ENCODE measurements at places on chromosomes 3 and 15.
A peak's percentile ranks its signal among the peaks of the same experiment; 100 is the strongest.

- DNase-seq = no peak
Observed at GRCh38 chr3:197137751-197138150, 108.1 kb upstream of the MELTF start.

DNA sequence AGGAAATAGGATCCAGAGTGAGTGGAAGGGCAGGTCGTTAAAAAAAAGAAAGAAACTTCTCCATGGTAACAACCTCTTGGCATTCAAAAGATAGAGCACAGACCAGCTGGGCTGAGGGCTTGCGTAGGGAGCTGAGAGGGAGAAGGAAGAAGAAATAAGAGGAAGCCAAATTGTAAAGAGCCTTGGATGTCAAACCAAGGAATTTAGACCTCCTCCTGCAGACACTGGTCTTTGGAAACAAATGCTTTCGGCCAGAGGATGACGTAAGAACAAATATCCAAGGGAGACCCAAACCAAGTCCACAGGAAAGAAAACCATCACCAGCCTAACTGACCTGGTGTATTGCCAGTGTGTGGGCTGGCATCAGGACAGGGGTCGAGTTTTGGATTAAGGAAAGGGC, 155.2 kb downstream of the UACA start:
- no peak for DNase-seq

DNA sequence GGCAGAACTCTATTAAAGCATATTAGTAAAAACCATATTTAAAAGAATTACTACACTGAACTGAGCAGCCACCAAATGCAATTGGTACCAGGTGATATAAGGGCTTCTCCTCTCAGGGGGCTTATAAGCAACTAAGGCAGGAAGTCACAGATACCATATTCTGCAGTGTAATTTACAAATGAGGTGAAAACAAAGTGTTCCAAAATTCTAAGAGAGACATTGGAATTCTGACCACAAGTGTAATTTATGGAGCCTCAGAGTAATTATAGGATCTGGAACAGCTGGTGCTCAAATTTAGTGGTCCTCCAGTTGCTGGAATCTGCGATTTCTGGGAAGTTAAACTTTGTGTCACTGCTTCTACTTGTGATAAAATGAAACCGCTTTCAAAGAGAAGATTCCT, 3.1 kb upstream of the NR1I2 start:
- no peak for DNase-seq

- no peak for DNase-seq
Observed at GRCh38 chr3:182180654-182181385, 469.1 kb downstream of the SOX2 start.

DNA sequence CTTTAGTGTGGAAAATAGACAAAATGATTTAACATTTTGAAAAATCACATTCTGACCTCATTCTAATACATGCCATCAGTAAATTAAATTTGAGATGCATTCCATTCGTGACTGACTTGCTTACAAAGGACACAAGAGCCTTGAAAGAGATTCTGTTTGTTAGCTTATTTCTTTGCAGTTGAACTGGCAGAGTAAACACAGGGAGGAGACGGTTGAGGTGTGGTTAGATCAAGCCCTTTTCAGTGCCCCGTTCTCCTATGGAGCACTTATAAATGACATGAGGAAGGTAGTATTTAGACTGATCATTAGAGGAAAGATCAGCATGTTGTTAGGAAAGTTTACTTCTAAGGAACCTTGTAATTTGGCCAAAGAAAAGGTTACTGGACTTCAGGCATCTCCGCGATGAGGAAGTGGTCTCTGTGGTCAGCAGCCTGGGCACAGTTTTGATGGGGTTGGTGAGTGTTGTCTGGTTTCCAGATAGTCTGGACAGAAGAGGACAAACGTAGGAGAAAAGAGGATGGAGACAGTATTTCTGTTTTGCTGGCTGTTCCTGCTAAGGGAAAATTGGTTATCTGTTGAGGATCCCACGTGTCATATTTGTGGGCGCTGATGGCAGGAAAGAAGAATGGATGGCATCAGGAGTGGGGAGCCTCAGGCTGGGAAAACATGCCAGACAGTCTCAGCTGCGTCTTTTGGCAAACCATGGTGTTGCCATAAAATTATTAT, 328.9 kb upstream of the TBL1XR1 start:
- no peak for DNase-seq

DNA sequence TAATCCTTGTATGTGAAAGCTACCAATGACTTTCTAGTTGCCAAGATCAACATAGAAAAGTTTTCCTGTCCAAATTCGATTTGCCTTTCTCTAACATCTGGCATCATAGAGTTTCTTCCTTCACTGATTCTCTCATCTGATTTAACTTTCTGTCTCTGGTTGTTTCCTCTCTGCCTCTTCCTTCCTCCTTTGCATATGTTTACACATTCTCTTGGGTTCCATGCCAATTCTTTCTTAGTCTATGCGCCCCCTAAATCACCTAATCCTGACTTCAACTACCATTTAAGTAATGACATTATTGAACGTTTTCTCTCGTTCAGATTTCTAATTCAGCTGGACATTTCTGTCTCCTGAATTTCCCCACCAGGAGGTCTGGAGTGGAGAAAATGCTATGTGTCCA, 561.9 kb upstream of the TGFBR2 start:
- DNase-seq = no peak

DNA sequence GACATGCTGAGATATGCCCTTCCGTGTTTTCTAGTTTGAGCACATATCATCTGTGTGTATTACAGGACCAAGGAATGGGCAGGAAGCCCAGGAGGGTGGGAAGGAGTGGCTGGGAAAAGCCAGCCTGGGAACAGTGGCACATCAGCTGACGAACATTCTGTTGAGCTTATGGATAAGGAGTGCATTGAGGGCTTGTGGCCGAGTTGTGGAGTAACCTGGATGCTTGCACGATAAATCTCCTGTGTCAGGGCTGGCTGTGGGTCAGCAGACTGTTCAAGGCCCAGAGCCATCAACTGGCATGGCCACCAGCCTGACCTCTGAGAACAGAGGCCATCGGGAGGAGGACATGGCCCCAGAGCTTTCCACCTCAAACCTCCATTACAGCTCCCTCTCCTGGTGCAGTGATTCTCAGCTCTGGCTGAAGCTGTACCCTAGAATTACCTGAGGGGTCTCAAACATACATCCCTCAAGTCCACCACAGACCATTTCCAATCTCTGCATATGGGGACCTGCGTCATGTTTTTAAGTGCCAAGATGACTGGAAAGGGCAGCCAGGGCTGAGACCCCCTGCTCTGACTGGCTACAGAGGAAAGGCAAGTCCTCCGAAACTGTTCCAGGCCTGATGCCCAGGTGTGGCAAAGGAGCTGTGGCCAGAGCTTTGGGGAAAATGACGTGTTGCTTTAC, 4.8 kb upstream of the VILL start:
- no peak for DNase-seq

DNA sequence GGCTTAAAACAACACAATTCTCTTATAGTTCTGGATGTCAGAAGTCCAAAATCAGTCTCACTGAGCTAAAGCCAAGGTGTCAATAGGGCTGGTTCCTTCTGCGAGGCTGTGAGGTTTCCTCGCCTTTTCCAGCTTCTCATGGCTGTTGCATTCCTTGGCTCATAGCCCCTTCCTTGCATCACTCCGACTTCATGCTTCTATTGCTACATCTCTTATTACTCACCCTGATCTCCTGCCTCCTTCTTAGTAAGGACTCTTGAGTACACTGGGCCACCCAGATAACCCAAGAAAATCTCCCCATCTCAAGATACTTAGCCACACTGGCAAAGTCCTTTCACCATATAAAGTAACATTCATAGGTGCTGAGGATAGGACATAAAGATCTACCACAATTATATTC, 193.9 kb downstream of the ADAMTS17 start:
- no peak for DNase-seq

- no peak for DNase-seq
Observed at GRCh38 chr15:66825731-66826130, 123.7 kb downstream of the SMAD6 start.

DNA sequence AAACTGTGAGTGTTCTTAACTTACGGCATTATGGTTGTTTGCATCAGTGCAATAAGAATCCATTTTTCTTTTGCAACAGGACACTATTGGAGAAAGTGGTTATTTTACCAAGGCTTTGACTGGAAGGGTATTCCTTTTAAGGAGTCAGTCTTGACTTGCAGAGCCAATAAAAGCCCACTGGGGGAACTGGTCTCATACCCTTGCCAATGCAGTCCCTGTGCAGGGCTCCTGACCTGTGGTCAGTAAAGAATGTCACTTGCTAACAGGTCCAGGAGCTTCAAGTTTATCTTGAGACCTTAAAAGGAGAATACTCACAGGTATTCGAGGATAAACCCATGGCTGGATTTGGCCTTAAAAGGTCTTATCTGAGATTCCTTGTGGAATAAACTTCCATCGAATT, 227.8 kb upstream of the GBE1 start:
- no peak for DNase-seq

GRCh38 chr15:31098491-31098917, 3.0 kb downstream of the TRPM1 start:
- no peak for DNase-seq

- peak; percentile 84 for DNase-seq
Observed at GRCh38 chr3:53109891-53110771, 20.1 kb downstream of the RFT1 start.

DNA sequence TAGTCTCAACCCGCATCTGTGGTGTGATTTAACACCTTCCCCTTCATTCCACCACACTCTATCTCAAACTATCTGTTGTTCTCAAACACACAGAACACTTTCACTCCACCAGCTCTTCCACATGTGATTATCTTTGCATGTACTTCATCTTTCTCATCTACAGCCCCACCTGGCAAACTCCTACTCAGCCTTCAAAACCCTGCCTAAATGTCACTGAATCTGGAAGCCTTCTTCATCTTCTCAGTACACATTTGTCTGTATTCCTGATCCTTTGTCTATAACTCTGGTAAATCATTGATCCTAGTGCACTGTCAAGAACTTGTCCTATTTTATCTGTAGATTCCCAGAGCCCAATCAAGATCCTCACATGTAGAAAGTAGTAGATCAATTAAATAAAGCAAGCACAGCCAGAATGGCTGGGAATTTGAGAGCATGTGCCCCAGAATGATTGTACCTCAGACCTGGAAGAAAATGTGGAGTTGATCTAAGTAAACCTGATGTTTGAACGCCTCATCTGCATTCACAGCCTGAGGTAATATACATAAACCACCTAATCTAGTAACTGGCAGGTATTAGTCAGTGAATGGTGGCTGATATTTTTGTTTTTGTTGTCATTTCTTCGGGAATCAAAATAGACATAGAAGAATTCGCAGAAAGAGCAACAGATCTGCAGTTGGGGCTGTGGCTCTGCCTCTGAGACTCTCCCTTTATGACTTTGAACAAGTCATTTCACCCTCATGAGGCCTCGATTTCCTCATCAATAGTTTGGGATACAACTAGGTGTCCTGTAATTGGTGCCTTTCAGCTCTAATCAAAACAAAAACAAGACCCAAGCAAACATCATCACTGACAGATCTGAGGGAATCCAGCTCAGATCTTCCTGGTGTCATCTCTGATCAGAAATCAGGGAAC, 28.0 kb upstream of the MAGEF1 start:
- no peak for DNase-seq

GRCh38 chr15:85646538-85647091, 148.1 kb downstream of the KLHL25 start:
- peak; percentile 18 for DNase-seq

DNA sequence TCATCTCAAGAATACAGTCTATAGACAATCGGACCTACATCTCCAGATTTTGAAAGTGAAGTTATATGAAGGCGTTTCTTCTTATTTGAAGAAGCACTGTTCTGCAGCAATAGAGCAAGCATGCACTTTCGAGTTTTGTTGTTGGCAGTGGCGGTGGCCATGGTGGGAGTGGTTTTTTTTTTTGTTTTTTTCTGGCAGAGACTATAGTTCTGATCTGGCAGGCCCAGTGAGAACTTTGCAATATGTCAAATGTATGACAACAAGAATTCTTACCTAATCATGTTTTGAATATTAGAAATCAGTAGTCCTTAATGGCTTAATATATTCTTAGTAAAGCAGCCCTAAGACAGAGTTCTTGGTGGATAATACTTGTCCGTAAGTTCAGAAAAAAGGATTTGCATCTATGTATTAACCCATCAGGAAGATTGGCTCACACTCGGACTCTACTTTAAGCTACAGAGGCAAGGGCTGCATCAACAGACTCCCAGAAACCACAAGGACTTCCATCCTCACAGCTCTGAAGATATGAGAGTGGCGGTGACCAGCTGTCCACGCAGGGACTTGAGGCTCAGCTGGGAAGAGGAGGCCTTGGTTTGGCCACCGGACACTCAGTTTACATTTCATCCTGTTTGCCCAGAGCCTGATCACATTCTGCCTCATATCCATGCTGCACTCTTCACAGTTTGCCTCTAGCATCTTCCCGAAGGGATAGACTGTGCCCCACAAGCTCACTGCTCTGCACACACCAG, 124.1 kb upstream of the THBS1 start:
- DNase-seq = no peak

DNA sequence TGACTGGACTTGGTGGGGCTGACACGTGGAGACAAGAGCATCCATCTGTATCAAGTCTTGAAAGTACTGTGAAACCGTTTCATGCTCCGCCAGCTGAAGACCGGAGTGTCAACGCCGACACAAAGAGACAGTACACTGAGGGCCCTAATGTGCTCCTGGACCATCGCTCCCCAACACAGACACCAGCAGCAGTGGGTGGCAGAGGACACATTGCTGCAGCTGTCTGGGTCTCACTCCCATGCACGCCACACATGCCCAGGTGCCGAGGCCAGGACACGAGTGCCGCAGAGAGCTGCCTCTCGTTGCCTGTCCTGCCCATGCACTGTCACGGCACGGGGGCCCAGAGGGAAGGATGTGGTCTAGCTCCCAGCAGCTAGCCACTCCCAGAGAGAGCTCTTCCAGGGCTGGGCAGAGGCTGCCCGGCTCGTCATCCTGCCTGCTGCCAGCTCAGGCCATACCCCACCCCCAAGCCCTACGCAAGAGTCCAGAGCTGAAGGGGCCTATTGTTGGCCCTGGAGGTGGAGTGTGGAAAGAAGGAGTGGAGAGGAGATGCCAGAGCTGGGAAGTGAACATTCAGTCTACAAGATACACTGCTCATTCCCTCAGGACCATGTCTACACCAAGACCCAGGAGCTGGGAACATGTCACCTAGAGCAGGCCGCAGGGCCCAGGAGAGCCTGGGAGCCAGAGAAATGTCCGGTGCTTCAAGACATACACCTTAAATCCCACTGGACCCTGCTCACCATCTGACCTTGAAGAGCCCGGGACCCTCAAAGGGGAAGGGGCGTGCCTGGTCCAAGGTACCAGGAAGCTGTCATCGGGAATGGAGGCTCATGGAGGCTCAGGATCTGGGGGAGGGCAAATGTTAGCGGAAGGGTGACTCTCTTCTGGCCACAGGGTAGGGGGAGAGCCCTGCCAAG, 7.7 kb downstream of the TNK2 start:
- peak; percentile 60 for DNase-seq

All from activated CD4-positive, alpha-beta T cell treated with anti-CD3 and anti-CD28 coated beads, Interleukin-2, amount 10 ng/mL, durations not matched to agents 7 days and 5 days (primary cell).